Naive thymus-derived CD4-positive, alpha-beta T cell (primary cell): ENCODE measurements at places on chromosomes 2 and 18.

- no peak overlapping the region for H3K4me3 ChIP-seq
- H3K4me1 ChIP-seq, result no peaks in the 10 kb centered on the region
- no peak overlapping the region for H3K27ac ChIP-seq
- H3K36me3 ChIP-seq, result no peaks in the 10 kb centered on the region
- no peaks in the 10 kb centered on the region for H3K27me3 ChIP-seq
These were observed 324.0 kb downstream of the GALNT13 start for GRCh38 chr2:154195644-154196195.

- no peaks in the 10 kb centered on the region for H3K4me1 ChIP-seq
- no peaks in the 10 kb centered on the region for H3K36me3 ChIP-seq
- H3K27me3 ChIP-seq, result no peaks in the 10 kb centered on the region
- DNase-seq, result no peak
- H3K27ac ChIP-seq, result no peak overlapping the region
- no peak overlapping the region for H3K4me3 ChIP-seq
These were observed 23.0 kb upstream of the TNP1 start for GRCh38 chr2:216882876-216883275.

- H3K27me3 ChIP-seq, result no peaks in the 10 kb centered on the region
- DNase-seq, result no peak
- no peak overlapping the region for H3K4me3 ChIP-seq
- H3K27ac ChIP-seq, result no peak overlapping the region
- H3K4me1 ChIP-seq, result no peaks in the 10 kb centered on the region
These were observed 42.1 kb upstream of the EVA1A start for GRCh38 chr2:75602724-75603342.

- no peak for DNase-seq
- no peaks in the 10 kb centered on the region for H3K27me3 ChIP-seq
- H3K4me1 ChIP-seq, result no peaks in the 10 kb centered on the region
- no peak overlapping the region for H3K4me3 ChIP-seq
These were observed 79.6 kb downstream of the RTP5 start for GRCh38 chr2:241948901-241949735.

DNA sequence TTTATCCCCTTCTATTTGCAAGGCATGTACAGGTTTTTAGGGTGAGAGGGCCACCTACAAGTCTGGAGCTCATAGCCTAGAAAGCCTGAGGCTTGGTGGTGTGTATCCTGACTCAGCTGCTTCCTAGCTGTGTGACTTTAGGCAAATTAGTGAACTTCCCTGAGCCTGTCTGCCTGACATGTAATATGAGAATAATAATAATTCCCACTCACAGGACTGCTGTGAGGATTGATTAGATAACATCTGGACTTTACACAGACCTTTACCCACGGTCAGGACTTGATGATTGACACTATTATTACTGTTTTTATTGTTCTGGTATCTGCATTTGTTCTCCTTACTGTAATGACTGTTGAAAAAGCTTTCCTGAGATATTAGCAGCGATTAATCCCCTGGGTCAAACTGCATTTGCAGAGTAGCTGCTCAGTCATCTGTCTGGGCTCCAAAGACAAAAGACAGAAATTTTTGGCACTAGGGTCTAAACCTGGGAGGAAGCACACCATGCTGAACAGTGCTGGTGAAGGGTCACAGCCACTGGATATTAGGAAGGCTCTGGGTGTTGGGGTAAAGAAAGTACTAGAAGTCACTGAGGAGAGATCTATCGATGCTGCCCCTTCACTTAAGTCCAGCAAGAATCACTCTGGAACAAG lies 276.5 kb upstream of the FN1 start:
- H3K4me1 ChIP-seq, result no peaks in the 10 kb centered on the region
- no peaks in the 10 kb centered on the region for H3K36me3 ChIP-seq
- no peak overlapping the region for H3K27ac ChIP-seq
- no peak for DNase-seq
- H3K4me3 ChIP-seq, result no peak overlapping the region

- DNase-seq, result no peak
- no peaks in the 10 kb centered on the region for H3K27me3 ChIP-seq
- H3K4me3 ChIP-seq, result peak overlapping the region; percentile 24
- no peaks in the 10 kb centered on the region for H3K4me1 ChIP-seq
- no peak overlapping the region for H3K27ac ChIP-seq
- H3K36me3 ChIP-seq, result no peaks in the 10 kb centered on the region
These were observed 51.5 kb downstream of the PLEKHB2 start for GRCh38 chr2:131156452-131157149.

- H3K4me3 ChIP-seq, result no peak overlapping the region
- no peaks in the 10 kb centered on the region for H3K36me3 ChIP-seq
- no peaks in the 10 kb centered on the region for H3K4me1 ChIP-seq
- peak; percentile 51 for DNase-seq
- no peaks in the 10 kb centered on the region for H3K27me3 ChIP-seq
These were observed 249.9 kb downstream of the PLCL1 start for GRCh38 chr2:198054299-198054698.

DNA sequence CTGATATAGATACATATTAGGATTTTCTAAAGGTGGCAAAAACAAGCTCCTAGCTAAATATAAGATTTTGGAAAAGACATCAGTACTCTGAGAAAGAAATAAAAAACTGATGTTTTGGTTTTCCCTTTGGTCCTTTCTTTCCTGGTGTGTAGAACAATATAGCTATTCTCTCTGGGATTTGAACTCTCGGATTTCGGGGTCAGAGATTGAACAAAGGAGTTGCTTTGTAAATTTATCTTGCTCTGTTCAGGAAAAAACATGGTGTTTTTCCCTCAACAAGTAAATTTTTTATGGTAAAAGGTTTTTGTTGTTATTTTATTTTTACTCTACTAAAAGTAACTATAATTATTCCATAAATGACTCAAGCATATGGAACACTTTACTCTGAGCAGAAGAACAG lies 889.3 kb downstream of the ERBB4 start:
- H3K27ac ChIP-seq, result no peak overlapping the region
- no peaks in the 10 kb centered on the region for H3K4me1 ChIP-seq
- no peaks in the 10 kb centered on the region for H3K27me3 ChIP-seq
- no peaks in the 10 kb centered on the region for H3K36me3 ChIP-seq
- no peak for DNase-seq

GRCh38 chr2:64489081-64489751 lies 34.9 kb upstream of the AFTPH start:
- no peak overlapping the region for H3K27ac ChIP-seq
- H3K27me3 ChIP-seq, result no peaks in the 10 kb centered on the region
- DNase-seq, result no peak
- no peaks in the 10 kb centered on the region for H3K36me3 ChIP-seq

GRCh38 chr2:74374509-74375205 lies 5.5 kb downstream of the DCTN1 start:
- H3K27ac ChIP-seq, result no peak overlapping the region
- DNase-seq, result no peak
- H3K4me3 ChIP-seq, result no peak overlapping the region
- H3K4me1 ChIP-seq, result peaks cover 4% of the 10 kb centered on the region

- no peak overlapping the region for H3K27ac ChIP-seq
- H3K36me3 ChIP-seq, result no peaks in the 10 kb centered on the region
- no peaks in the 10 kb centered on the region for H3K27me3 ChIP-seq
- DNase-seq, result no peak
These were observed 49.4 kb downstream of the TSPYL6 start for GRCh38 chr2:54206596-54206995.

- no peak overlapping the region for H3K27ac ChIP-seq
- no peaks in the 10 kb centered on the region for H3K27me3 ChIP-seq
- no peak for DNase-seq
- no peak overlapping the region for H3K4me3 ChIP-seq
- no peaks in the 10 kb centered on the region for H3K36me3 ChIP-seq
These were observed 1989.9 kb upstream of the CELF4 start for GRCh38 chr18:39555496-39555895.

GRCh38 chr2:75676464-75676863 lies 29.9 kb downstream of the MRPL19 start:
- no peaks in the 10 kb centered on the region for H3K4me1 ChIP-seq
- peaks cover 22% of the 10 kb centered on the region for H3K36me3 ChIP-seq
- DNase-seq, result no peak
- H3K27ac ChIP-seq, result no peak overlapping the region

DNA sequence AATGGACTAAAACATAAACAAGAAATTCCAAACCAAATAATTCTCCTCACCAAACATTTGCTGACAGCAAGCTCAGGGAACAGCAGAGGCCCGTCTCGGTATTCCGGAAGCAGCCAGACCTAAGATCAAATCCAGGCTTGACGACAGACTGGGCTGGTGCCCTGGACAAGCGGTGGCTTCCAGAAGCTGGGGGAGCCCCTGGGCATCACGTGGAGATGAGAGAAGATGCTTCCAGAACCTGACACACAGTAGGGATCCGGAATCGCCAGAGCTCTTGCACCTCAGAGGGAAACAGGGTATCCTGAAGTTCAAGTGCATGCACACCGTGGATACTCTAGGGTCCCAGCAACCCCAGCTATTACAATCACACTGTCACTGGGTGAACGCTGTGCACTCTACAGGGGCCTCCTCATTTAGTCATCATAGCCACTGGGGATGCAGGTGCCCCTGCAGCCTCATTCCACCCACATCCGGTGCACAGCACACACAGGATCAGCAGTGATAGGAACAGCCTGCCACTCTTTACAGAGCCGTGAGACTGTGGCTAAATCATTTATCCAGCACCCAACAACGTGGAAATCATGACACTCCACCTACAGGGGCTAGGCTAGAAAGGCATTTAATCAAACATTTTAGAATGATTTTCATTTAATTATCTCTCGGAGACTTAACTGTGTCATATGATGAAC lies 102.6 kb downstream of the HDAC4 start:
- no peaks in the 10 kb centered on the region for H3K27me3 ChIP-seq
- H3K4me1 ChIP-seq, result peaks cover 34% of the 10 kb centered on the region
- peak overlapping the region; percentile 77 for H3K27ac ChIP-seq

- DNase-seq, result no peak
- no peak overlapping the region for H3K4me3 ChIP-seq
- H3K4me1 ChIP-seq, result no peaks in the 10 kb centered on the region
- no peak overlapping the region for H3K27ac ChIP-seq
These were observed 288.5 kb upstream of the SLC8A1 start for GRCh38 chr2:40740419-40740818.

DNA sequence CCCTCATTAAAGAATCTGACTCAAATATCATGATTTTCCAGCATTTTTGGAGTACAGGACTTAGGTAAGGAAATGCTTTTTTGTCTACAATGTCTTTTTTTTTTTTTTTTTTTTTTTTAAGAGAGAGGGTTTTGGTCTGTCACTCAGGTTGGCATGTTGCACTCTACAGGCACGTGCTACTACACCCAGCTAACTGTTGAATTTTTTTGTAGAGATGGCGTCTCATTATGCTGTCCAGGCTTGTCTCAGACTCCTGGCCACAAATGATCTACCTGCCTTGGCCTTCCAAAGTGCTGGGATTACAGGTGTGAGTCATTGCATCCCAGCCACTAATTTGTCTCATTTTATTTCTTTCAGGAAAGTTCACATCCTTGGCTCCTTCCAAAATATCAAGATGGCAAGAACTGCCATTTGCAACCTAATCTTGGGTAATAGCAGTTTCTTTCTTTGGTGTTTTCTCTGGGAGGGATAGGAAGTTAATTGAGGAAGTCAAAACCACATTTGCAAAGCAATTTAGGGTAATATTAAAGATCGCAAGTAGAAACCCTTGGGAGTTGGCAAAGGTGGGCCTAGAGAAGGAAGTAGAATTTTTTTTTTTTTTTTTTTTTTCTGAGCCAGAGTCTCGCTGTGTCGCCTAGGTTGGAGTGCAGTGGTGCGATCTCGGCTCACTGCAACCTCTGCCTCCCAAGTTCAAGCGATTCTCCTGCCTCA lies 15.5 kb downstream of the PNO1 start:
- H3K36me3 ChIP-seq, result no peaks in the 10 kb centered on the region
- no peak overlapping the region for H3K27ac ChIP-seq
- peaks cover 4% of the 10 kb centered on the region for H3K4me1 ChIP-seq
- no peak overlapping the region for H3K4me3 ChIP-seq

DNA sequence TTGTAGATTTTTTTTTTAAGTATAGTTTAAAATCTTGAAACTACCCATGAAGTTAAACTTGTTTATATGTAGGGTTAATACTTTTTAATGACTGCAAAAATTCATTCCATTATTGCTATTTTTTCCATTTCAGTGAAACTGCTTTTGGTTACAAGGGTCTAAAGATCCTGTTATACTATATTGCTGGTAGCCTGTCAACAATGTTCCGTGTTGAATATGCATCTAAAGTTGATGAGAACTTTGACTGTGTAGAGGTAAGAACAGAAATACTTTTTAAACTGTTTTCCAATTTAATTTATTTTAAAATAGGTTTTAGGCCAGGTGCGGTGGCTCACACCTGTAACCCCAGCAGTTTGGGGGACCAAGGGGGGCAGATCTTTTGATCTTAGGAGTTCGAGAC lies 30.5 kb downstream of the HAT1 start:
- peaks cover 6% of the 10 kb centered on the region for H3K4me1 ChIP-seq
- H3K27ac ChIP-seq, result no peak overlapping the region
- H3K36me3 ChIP-seq, result no peaks in the 10 kb centered on the region
- H3K27me3 ChIP-seq, result no peaks in the 10 kb centered on the region
- H3K4me3 ChIP-seq, result no peak overlapping the region
- no peak for DNase-seq

GRCh38 chr2:18976168-18976961 lies 382.1 kb downstream of the OSR1 start:
- H3K27ac ChIP-seq, result no peak overlapping the region
- DNase-seq, result no peak
- H3K36me3 ChIP-seq, result no peaks in the 10 kb centered on the region
- H3K4me3 ChIP-seq, result no peak overlapping the region
- H3K27me3 ChIP-seq, result no peaks in the 10 kb centered on the region

- no peak overlapping the region for H3K4me3 ChIP-seq
- no peaks in the 10 kb centered on the region for H3K27me3 ChIP-seq
- no peak for DNase-seq
These were observed 56.7 kb upstream of the ZNF804A start for GRCh38 chr2:184541591-184541990.

DNA sequence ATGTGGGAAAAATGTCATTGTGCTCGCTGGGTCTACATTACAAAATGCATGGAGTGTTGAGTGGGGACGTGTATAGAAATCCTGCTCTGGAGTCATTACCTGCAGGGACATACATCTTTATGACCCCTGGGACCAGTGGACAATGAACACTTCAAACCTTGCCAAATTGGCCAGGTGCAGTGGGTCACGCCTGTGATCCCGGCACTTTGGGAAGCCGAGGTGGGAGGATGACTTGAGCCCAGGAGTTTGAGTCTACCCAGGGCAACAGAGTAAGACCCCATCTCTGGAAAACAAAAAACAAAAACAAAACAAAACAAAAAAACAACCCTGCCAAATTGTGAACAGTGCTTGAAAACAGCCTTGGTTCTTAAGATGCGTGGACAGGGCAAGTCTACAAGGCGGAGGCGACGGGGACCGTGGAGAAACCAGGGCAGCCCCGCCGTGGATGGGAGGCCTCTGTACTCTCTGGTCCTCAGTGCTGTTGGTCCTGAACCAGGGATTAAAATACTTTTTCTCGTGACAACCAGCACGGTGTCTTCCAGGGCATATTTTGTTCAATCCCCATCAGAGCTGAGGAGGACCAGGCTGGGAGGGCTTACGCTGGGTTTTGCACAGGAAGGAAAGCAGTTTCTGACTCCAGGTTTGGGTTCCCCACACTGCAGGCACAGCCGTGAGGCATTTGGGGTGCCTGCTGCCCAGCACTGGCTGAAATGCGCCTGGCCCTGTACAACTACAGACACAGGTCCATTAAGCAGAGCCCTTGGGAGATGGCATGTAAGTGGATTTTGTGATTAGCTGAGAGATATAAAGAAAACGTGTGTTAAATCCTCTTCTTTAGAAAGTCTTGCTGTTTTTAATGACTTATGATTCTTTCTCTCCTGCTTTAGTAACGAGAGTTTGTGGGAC lies 13.7 kb downstream of the COLEC11 start:
- H3K27me3 ChIP-seq, result no peaks in the 10 kb centered on the region
- no peaks in the 10 kb centered on the region for H3K36me3 ChIP-seq
- no peak overlapping the region for H3K4me3 ChIP-seq
- no peak for DNase-seq
- peak overlapping the region; percentile 21 for H3K27ac ChIP-seq
- peaks cover 6% of the 10 kb centered on the region for H3K4me1 ChIP-seq
